ENCODE measurements at places on chromosomes 11 and 22. TPM values are rescaled to one million over a fixed set of nuclear protein-coding genes. Genes with fewer than 3 reads are reported as not detected.

- peak; percentile 9 for DNase-seq
These were observed 18.8 kb downstream of the SNX19 start for GRCh38 chr11:130897262-130898182.

DNA sequence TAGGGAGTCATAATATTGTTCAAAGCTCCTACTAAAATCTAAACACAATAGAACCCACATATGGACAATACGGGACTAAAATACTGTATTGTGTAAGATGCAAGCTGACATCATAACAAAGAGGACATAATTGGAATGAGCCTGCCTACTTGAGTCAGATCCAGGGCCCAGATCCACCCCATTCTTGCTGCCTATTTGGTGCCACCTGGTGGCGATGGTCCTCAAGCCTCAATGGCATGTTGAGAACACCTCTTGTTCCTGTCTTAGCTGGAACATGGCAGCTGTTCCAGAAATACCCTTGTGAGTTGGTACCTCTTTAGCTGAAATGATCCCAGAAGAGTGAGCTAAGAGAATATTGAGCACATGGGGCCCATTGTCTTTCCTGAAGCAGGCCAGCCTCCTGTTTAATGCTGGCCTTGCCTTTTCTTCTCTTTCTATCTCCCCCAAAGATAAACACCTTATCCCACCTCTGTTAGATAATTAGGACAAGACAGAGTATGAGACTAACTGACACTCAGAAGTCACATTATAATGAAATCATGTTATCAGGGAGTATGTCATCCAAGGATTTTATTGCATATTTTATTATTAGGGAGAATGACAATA, 680.9 kb upstream of the ANO5 start:
- DNase-seq, result no peak

DNA sequence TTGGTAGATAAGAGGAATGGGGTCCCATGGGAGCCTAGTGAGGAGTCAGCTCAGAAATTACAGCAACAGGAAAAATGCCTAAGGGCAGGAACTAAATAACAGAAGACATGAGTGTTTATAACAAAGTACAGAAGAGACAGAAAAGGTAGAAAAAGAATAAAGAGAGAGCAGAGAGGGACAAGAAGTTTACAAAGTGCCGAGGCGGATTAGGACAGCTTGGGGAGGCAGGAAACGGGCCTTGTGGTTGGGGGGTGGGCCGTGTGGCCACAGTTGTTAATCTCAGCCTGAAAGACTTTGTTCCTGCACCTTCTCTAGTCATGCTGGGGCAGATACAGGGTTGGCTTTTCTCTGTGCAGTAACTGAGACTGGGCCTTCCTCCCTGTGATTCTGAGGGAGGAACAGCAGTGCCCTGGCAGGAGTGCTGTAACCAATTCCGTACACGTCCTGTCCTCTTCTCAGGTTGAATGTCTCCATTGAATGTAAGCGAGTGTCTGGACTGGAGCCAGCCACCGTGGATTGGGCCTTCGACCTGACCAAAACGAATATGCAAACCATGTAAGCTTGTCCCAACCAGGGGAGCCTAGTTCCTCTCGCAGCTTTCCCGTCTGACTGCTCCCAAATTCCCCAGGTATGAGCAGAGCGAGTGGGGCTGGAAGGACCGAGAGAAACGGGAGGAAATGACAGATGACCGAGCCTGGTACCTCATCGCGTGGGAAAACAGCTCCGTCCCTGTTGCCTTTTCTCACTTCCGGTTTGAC, 13.2 kb downstream of the NAA40 start:
- DNase-seq, result no peak

- no peak for DNase-seq
These were observed 161.4 kb downstream of the BRD1 start for GRCh38 chr22:49666146-49666809.

DNA sequence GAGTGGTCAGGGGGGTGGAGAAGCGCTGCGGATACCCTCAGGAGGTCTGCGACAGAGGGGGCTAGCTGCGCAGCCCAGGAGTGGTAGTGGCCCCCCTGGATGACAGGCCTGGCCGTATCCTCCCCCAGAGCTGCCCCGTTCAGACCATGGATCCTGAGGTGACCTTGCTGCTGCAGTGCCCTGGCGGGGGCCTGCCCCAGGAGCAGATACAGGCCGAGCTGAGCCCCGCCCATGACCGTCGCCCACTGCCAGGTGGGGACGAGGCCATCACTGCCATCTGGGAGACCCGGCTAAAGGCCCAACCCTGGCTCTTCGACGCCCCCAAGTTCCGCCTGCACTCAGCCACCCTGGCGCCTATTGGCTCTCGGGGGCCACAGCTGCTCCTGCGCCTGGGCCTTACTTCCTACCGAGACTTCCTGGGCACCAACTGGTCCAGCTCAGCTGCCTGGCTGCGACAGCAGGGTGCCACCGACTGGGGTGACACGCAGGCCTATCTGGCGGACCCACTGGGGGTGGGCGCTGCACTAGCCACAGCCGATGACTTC, 505 bp downstream of the NUDT22 start:
- no peak for DNase-seq

The APOBEC3F gene
- polyA plus RNA-seq, result 2.8 TPM

The RAG2 gene
- polyA plus RNA-seq, result 0.19 TPM

DNA sequence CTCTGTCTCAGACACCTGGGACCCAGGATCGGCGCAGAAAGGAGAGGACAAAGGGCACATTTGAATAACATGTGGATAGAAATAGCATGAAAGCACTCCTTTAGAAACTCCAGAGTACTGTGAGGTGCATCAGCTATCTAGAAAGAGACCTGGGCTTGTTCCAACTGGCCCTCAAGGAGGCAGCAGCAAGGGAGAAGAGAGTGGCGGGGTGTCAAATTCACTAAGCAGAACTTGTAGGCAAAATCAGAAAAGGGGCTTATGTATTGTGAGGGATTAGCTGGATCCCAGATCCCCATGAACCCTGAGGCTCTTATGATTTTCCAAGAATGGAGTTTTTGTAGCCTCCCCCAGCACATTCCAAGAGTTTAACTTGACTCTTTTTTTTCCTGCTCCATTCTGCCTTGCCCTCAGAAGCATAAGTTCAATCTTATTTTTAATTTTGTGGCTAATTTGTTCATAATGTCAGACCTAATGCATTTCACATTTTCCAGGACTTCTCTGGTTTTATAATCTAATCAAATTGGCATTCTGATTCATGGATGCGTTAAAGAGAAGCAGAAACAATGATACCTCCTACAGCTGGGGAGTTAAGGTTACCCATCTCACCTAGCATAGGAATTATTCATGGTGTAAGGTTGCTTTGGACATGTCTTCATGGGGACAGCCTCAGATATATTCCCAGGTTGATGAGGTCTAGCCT, 33.6 kb downstream of the USH1C start:
- DNase-seq, result no peak

- DNase-seq, result no peak
These were observed 787.7 kb downstream of the NTM start for GRCh38 chr11:132158091-132158490.

The ADAMTS8 gene
- polyA plus RNA-seq, result 10.5 TPM

The SLC17A6 gene
- polyA plus RNA-seq, result not detected

DNA sequence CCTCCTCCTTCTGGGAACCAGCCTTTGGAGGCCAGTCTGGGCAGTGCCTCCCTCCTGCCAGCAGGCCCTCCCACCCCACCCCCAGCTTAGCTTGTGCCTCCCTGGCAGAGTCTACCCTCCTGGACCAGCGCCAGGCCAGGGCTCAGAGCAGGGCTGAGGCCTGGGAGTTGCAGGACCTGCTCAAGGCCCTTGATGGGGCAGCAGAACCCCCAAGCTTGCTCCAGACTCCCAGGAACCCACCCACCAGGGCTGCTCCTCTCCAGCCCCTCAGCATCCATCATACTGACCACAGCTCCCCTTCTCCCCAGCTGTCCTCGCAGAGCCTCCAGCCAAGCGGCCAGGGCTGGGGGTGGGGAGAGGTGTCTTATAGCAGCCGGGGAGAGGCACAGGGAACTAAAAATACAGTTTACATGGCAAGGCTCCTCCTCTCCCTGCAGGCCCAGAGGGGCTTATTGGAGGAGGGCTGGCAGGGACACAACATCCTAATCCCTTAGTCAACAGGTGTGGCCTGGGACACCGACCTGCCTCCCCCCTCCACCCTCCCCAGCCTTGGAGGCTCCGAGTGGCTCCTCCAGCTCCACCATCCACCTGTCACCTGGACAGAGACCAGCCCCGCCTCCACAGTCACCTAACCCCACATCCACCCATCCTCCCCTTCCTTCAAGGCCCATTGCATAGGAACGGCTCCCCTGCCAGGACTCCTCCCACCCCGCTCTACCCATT, 5.2 kb upstream of the MB start:
- no peak for DNase-seq

GRCh38 chr11:120034176-120034875, 103.6 kb downstream of the TRIM29 start:
- no peak for DNase-seq

DNA sequence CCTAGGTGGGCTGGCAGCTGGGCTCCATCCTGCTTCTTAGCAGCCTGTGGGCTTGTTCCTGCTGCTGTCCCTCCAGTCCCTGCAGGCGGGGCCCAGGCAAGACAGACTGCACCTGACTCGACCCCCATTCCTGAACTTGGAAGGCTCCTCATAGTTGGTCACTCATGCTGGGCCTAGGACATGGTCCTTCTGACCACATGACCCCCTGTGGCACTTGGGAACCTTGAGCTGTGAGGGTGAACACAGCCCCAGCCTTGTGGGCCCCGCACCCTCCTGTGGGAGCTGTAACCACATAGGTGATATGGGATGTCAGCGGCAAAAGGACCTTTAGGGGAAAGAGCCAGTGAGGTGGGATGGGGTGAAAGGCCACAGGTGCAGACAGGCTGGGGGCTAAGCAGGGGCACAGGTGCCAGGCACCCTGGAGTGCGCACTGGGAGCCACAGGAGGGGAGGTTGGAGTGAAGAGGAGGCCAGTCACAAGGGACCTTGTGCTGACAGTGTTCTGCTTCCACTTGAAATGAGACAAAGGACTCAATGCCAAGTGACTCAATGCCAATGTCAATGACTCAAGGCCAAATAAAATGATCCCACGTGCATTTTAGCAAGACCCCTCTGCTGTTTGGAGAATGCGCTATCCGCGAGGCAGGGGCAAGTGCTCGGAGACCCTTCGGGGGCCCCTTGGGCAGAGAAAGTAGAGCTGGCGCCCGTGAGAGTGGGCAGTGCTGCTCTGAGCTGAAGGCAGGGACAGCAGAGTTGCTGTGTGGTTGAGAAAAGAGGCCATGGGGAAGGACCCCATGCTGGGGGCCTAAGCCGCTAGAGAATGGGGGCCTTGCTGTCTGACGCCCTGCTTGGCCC, 90.7 kb downstream of the MORC2 start:
- DNase-seq, result no peak

The P2RX6 gene
- 26.5 TPM for polyA plus RNA-seq

GRCh38 chr11:46210133-46210636, 67.3 kb upstream of the CREB3L1 start:
- no peak for DNase-seq

The NXPE4 gene
- not detected for polyA plus RNA-seq

DNA sequence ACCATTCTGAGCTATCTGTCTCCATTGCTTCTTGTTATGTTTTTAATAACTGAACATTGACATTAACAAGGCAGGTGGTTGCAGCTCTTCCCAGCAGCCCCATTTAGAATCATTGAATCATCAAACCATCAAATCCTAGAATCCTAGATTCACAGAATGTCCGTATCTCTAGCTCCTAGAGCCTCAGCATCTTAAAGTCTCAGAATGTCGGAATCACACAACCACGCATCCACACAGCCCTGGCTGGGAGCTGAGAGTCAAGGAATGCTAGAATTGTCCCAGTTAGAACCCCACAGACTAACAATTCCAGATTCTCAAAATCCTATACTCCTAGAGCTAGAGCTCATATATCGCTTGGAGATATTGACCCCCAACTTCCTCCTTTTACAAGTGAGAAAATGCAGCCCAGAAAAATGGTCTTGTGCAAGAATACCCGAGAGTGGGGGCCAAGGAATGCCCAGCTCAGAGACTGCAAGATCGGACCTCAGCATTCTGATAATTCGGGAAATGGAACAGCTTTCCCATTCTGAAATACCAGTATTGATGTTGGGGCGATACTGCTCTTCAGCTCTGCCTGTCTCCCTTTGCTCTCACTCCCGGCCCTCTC, 38.8 kb downstream of the PDE2A start:
- DNase-seq, result no peak

- no peak for DNase-seq
These were observed 9.3 kb downstream of the OSBPL5 start for GRCh38 chr11:3155691-3156258.

GRCh38 chr11:76245720-76246119, 39.4 kb upstream of the WNT11 start:
- no peak for DNase-seq

GRCh38 chr11:74650498-74650897, 58.1 kb downstream of the POLD3 start:
- peak; percentile 76 for DNase-seq

DNA sequence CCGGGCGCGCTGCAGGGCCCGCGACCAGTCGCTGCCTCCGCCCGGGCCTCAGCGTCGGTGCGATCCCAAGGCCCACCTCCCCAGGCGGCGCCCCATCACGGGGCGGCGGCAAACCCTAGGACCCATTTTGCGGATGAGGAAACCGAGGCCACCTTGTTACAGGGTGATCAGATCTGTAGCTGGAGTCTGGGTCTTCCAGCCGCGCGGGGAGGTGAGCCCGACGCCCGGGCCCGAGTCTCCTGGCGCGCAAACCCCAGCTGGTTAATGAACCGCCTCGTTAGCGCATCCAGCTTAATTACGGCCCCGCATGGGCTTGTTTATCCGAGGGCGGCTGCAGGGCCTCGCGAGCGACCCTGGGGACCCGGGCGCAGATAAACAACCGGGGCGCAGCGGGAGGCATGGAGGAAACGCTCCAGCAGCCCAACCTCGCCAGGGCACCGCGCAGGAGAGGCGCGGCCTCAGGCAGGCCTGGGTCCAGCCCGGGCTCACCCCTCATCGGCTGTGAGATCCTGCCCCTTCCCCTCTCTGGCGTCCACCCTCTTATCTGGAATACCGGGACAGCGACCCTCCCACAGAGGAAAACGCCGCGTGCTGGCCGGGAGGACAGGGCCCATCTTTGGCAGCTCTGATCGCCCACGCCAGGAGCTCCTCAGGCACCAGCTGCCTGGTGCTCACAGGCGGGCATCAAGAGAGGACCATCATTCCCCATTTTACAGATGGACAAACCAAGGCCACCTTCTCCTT, 14.7 kb downstream of the OTUB1 start:
- DNase-seq, result no peak

- no peak for DNase-seq
These were observed 320.2 kb upstream of the PLET1 start for GRCh38 chr11:112580864-112581263.

The DLG2 gene
- polyA plus RNA-seq, result 9.6 TPM
